Stimulated activated CD8-positive, alpha-beta memory T cell treated with anti-CD3 and anti-CD28 coated beads, Interleukin-7, amount 100 ng/mL, for 1 hour (primary cell): ENCODE measurements at places on chromosomes 16 and 17.

- DNase-seq = no peak
These were observed 5.1 kb downstream of the CYB5D1 start for GRCh38 chr17:7862692-7863437.

DNA sequence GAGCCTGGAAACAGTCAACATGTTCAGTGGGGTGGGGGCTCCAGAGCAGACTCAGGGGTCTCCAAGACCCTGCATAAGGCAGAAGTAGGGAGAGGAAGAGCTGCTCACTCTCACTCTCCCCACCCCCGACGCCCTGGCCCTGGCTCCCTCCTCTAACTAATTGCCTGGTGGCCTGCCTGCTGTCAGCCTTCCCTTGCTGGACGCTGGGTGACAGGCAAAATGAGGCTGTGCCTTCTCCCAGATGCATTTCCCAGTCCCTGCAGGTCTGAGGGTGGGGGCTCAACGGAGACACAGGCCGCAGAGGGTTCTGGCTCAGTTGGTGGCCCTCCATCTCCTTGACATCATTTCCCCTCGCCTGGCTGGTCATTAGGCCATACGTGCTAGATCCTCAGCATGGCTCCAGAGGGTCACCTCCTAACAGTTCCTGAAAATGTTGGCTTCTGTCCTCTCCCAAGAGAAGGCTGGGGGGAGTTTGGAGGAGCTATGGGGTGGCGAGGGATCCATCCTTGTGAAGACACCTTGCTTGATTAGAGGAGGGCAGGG is 1.4 kb downstream of the FMNL1 start:
- no peak for DNase-seq

DNA sequence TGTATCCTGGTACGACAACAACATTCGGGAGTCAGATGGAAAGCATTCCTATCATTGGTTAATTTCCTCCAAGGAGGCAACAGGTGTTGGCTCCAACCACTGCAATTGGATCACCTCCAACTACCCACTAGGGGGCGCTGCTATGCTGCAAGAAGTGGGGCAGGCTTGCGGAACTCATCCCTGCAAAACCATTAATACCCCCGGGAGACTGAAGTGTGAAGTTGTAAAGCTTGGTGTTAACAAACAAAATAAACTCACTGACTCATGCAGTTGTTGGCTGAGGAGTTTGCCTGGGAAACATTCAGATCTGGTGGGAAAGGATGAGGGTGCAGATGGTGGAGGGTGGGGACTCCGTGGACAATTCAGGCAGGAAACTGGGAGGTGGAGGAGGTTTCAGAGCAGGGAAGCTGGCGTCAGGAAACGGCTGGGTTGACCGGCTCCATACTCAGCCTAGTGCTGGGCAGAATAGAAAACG is 84.9 kb downstream of the HS3ST2 start:
- peak; percentile 18 for DNase-seq

DNA sequence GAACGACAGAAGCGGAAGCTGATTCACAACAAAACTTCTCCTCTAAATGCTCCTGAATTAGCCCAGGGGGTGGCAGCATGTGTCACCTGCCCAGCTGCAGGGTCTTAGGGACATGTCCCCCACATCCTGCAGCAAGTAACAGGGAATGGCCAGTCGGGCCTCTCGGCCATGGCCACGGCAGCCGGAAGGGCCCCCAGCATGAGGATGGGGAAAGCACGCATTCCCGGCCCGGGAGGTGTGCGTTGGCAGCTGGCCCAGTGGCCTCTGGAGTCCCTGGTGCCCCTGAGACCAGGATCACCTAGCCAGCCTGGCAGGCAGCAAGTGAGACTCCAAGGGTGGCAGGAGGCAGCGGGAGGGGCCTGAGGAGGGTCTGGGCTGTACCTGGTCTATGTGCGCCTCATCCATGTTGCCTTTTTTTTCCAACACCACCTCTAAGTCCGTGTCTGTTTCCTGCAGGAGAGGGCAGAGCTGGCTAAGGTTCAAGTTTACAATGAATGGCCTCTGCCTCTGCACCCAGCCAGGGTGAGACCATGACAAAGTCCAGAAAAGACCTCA is 7.0 kb downstream of the KNOP1 start:
- no peak for DNase-seq

- DNase-seq = no peak
These were observed 85.0 kb downstream of the PMP22 start for GRCh38 chr17:15180121-15180561.

- no peak for DNase-seq
These were observed 7.9 kb downstream of the TP53I13 start for GRCh38 chr17:29576214-29577000.

GRCh38 chr17:72517413-72518158 is 396.8 kb downstream of the SOX9 start:
- DNase-seq = no peak

- no peak for DNase-seq
These were observed 6.3 kb downstream of the SOX8 start for GRCh38 chr16:987906-988305.
